ENCODE measurements at places on chromosomes 5 and 9.

- peak; percentile 77 for DNase-seq
Observed at GRCh38 chr5:74865804-74866595, at the start of gene FAM169A. TSS of gene FAM169A (minus strand) at chr5:74866387. CDS start at chr5:74841676, 24,711 bp downstream.

- DNase-seq = no peak
Observed at GRCh38 chr5:161305601-161306000, 240.9 kb downstream of the GABRB2 start.

GRCh38 chr9:83986195-83986594 lies 5.6 kb downstream of the RMI1 start:
- no peak for DNase-seq

- no peak for DNase-seq
Observed at GRCh38 chr5:40495237-40495635, 184.5 kb upstream of the PTGER4 start.

DNA sequence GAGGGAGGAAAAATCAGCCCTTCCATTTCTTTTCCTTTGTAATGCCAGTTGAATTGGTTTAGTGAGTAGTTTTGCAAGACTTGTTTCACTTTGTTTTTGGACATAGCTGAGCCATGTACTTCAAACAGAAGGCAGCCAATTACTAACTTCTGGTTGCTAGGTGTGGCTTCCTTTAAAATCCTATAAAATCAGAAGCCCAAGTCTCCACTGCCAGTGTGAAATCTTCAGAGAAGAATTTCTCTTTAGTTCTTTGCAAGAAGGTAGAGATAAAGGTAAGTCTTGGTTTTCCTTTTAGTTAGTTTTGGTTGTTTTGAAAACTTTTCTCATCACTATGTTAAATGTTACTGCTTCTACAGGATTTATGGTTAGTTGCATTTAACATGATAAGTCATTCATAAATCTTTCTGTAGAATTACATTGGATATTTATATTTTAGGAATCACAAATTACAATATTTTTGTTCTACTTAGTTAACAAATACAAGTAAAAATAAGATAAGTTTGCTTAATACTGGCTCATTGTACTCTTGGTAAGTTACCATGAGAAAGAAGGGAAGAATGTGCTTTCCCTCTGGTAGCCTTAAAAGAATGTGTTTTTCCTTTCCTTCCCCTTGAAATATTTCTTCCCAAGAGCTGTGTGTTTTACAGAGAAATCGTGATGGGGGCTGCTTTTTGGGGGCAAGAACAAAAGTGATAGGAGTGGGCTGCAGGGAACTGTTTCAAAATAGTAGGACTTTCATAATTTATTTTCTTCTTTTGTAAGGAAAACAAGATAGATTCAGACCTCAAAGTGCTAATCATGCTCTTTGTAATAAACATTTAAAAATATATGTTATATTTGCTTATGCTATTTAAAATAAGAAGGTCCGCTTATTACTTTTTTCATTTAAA lies at the start of gene ANXA1:
Gene ANXA1, plus strand, starts transcription at position 213 of the 890 bp plus-strand sequence. CDS start 6,671 bp downstream, outside the sequence.
- DNase-seq = peak; percentile 60

DNA sequence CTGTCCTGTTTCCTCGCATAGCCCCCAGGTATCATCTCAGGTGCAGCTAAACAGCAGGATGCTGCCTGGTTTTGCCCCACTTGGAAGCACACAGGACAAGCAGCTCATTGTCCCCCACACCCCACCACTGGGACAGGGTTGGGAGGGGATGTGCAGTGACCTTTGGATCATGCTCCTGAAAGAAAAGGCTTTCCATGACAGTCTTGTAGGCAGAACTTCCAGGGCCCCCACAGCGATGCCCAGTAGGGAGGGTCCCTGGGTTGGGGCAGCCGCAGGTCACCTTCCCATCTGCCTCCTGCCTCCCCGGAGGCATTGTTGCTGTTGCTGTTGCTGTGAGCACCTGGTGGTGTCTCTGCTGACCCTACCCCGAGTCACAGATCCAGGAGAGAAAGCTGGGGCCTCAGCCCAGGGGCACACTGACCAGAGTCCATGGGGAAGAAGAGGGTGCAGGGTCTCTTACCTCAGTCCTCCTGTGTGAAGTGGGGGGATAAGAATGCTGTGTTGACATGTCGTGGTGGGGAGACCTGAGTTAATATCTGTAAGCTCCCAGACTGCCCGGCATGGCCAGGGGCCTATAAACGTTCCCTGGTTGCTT lies 8.5 kb downstream of the CEP72 start:
- no peak for DNase-seq

DNA sequence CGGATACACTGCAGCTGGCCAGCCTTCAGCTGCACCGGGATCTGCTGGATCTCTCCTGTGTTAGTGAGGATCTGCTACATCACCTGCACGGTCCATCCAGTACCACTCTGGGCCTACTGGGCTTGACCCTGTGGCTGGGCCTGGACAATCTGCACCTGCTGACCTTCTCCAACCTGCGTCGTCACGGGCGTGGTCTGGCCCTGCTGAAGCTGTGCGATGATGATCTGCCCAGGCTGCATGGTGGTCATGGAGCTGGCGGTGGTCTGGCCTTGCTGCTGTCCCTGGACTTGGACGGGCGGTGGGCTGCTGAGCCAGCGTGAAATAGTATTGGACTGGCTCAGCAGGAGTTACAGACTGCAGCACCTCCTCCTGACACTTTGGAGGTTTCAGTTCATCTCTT lies 137.1 kb upstream of the GAS1 start:
- no peak for DNase-seq

Measured in GM23338 (cell line).